ENCODE measurements at places on chromosomes 1 and 21.

DNA sequence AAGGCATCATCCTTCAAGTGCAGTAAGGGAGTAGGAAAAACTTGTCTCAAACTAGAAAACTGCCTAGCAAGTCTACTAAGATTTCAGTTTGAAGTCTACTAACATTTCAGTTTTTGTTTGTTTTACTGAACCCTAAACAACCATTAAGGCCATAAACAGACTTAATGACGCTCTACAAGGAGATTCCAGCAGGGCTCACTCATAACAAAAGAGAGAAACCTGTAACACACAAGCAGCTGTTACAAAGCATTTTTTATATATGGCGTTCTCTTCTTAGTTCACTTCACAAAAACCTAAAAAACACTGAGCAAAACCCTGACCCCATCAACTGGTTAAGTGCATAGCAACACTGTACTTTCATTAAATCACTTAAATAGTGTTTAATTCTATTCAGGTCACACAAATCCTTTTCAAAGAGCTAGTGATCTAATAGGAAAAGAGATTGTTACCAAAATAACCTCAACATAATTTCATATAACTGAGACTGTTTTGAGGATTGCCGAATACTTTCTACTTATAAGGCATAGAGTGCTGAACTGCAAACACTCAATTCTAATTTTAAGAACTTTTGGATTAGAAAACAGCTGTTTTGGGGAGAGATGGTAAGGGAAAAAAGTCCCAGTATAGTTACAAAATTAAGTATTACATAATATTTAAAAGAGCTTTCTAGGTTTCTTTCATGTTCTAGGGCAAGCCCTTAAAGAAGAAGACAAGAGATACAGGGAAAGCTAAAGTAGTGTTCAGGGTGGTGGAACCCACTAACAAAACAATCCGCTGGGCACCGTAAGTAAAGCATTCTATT lies 1.4 kb downstream of the B3GALNT2 start:
- DNase-seq, result peak; percentile 2

DNA sequence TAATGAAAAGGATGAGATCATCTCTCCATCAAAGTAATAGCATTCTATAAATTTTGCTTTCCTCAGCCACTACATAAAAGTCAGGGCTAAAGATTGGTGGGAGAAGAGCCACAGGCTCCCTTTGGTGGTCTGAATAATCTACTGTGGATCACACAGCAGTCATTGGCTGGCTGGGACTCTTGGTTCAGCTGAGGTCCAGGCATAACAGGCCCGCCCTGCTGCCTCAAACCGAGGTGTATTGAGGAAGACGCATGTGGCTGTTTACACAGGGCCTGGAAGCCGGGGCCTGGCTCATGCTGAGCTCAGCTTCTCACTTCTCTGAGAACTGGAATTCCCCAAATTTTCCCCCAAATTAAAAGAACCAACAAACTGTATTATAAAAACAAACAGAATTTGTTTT lies 139.2 kb downstream of the PTPRC start:
- DNase-seq, result no peak

GRCh38 chr1:219660666-219661463 lies 48.0 kb upstream of the ZC3H11B start:
- DNase-seq, result peak; percentile 6

DNA sequence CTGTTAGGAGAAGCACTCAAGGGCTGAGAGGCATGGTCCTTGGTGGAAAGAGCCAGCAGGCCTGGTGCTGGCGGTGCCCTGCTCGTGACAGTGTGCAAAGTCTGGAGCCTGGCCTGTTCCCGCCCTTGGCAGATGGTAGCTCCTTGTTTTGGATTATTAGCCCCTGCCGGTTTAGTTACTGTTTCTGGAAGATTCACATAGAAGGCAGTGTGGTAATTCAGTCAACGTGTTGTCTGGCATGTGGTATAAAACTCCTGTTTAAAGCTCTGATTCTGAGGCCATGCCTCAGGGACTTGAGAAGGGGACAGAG lies 6.8 kb downstream of the PKNOX1 start:
- DNase-seq, result no peak

DNA sequence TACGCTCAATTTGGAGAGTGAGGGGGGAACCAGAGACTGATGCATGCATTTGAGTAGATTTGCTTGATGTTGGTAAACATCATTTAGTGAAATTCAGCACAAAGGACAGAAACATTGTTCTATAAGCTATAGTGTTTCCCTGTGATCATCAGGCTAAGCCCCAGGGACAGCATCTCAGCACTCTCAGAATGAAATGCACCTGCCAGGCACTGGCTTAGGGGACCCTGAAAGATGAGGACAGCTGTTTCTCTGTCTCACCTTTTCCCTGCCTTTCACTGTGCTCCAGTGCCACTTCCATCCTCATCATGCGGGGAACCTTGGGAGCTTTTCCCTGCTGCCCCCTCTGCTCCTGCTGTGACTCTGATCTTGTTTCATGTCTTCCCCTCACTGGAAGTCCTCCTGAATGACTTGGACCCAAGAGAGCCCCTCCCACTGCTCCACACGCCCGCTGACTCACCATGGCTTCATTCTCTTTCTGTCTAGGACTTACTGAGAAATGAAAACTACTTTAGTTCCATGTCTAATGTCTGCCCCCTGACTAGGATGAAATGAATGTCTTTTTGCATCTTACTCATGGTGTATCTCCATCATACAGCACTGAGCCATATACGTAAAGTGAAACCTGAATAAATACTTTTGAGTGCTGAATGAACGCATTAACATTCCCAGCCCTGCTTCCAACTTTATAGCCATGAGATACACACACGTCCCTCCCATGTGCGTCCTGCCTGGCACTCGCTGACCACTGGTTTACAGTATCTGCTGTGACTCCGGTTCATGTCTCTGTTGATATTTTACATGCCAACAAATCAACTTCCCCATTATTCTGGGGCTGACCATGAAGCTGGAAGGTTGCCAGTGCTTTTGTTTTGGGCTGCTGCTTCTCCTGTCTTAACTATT lies 182.0 kb downstream of the PCP4 start:
- DNase-seq, result no peak

DNA sequence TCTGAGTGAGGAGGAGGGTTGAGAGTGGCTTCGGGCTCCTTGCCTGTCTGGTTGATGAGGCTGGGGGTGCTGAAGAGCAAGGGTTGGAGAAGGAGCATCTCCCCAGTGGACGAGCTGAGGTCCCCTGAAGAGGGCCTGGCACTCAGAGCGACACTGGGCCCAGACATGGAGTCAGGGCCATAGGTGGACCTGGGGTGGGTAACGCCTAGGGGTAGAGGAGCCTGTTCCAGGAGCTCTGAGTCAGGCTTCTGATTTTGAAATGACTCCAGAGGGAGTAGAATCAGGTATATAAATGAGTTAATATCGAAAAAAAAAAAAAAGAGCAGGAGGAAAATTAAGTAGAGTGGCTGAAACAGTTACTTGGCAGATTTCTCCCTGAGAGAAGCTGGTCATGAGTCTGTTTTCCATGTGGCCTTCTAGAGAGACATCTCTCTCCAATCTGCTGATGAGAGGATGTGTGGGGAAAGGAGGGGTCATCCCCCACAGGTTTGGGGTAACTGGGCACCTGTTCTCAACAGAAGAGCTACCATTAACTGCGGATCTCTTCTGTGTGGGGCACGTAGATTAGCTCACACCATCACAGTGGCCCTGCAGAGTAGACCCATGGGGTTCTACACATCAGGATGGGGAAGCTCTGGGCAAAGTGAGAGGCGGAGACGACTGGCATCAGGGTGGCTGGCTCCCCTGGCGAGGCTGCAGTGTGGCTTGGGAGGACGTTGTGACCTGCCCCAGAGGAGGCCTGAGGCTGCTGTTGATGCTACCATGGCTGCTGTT lies 115.5 kb downstream of the DHRS3 start:
- DNase-seq, result no peak

GRCh38 chr1:73065339-73066041 lies 783.2 kb upstream of the NEGR1 start:
- no peak for DNase-seq

DNA sequence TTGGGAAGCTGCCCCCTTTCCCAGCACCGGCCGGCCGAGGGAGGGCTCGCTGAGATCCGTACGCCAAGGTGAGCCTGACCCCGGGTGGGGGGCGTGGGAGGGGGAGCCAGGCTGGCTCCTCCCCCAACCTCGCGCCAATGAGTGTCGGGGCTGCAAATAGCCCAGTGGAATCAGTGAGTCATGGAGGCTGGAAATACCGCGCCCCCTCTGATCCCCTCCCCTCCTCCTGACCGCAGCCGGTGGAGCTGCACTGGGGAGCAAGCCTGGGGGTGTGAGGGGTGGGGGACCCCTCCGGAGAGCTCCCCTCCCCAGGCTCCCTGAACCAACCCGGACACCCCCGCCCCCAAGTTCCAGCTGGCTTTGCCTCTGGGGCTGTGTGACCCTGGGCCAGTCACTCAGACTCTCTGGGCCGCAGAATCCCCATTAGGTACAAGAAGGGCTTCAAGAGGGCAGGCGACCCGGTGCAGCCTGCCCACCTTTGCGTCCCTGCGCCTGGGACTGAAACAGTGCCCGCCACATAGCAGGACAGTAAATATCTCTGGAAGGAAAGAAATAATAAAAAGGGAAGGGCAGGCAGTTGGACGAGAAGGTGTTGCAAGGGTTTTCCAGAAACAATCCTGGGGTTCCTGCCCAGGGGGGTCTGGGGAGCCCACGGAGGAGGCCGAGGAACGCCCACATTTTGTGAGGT lies 4.5 kb downstream of the HSPB7 start:
- peak; percentile 17 for DNase-seq

DNA sequence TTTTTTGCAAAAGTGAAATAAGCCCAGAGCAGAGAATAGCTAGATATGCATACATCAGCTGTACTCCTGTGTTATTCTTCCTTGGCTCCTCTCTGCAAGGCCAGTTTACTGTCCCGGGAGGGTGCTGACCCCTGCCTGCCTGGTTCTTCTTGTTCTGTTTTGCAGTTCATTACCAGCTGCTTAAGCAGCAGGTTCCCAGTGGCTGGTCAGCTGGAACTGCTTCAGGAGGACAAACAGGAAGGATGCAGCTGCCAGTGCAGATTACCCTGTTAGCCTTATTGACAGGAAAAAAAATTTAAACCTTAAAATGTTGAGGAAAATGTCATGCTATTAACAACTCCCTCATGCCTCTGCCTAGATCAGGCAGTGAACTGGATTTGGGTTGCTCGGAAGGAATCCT lies 16.0 kb upstream of the LRIG2 start:
- no peak for DNase-seq

DNA sequence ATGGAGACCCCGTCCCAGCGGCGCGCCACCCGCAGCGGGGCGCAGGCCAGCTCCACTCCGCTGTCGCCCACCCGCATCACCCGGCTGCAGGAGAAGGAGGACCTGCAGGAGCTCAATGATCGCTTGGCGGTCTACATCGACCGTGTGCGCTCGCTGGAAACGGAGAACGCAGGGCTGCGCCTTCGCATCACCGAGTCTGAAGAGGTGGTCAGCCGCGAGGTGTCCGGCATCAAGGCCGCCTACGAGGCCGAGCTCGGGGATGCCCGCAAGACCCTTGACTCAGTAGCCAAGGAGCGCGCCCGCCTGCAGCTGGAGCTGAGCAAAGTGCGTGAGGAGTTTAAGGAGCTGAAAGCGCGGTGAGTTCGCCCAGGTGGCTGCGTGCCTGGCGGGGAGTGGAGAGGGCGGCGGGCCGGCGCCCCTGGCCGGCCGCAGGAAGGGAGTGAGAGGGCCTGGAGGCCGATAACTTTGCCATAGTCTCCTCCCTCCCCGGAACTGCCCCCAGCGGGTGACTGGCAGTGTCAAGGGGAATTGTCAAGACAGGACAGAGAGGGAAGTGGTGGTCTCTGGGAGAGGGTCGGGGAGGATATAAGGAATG lies 505 bp downstream of the LMNA start:
- DNase-seq, result peak; percentile 42

GRCh38 chr1:93685918-93686317 lies 4.3 kb upstream of the BCAR3 start:
- DNase-seq, result no peak

DNA sequence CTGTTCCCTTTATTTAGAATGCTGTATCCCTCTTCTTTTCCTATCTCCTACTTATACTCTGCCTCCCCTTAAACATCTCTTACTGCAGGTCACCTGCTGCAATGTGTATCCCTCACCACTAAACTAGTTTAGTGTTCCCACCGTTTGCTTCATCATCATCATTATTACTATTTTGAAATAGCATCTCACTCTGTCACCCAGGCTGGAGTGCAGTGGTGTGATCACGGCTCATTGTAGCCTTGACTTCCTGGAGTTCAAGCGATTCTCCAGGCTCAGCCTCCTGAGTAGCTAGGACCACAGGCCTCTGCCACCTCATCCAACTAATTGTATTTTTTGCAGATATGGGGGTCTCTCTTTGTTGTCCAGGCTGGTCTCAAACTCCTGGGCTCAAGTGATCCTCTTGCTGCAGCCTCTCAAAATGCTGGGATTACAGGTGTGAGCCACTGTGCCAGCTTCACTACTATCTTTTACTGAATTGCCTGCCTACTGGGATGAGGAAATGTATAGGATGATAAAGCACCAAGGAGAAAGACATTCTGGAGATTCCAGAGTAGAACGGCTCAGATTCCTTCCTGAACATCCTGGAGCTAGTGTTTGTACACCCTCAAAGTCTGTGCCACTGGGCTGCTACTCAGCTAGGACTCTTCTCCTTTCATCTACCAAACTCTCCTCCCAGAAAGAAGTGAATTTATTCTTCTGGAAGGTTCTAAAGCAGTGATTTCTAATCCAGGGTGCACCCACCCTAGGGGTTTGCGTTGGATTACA lies 8.6 kb upstream of the IFNAR1 start:
- no peak for DNase-seq

DNA sequence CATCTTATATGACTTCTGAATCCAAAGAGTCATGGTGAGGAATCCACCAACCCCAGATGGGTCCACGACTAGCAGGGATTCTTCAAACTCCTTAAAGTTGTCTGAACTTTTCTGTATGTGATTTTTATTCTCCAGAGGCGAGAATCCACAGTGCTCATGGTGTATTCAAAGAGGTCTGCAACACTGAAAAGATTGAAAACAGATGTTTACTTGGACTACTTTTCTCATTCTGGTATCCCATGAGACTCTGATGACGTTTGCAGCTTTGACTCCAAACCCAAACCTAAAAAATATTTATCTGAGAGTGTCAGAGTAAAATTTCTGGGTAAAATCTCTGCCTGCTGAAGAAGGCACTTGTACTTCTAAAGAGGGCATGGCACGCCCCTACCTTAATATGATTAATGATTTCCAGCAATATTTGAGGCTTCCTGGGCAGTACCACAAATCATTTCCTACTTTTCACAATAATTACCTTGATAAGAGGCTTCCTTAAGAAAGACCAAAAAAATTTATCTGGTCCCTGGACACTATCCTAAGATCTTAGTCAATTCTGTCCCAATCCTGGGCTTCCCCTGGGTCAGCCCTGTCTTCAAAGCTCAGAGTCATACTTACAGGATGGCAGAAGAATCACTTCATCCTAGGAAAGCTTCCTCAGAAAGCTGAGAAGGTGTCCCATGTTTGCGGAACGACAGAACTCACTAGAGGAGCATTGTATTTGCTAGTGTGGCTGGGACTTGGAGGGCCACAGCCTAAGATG lies 76.5 kb upstream of the MAP10 start:
- DNase-seq, result no peak

GRCh38 chr1:33022650-33023200 lies 14.0 kb downstream of the AK2 start:
- DNase-seq, result no peak

DNA sequence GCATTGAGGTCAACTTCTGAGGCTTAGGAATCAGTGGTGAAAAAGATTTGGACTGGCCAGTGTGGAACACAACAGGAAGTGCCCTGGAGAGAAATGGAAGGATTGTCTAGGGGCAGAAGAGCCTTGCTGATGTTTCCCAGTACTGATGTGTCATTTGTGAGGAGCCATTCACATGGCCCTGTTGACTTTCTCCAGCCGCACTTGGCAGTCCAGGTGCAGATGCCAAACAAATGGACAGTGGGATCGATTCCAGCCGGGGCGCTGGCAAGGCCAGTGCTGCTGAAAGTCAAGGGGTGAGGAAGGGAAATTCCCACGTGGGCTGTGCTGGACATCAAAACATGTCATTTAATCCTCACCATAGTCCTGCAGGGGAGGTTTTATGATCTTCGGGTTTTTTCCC lies 4.9 kb upstream of the TRIM63 start:
- DNase-seq, result no peak
